ENCODE measurements at places on chromosomes 16 and 17.
A peak's percentile ranks its signal among the peaks of the same experiment; 100 is the strongest.

DNA sequence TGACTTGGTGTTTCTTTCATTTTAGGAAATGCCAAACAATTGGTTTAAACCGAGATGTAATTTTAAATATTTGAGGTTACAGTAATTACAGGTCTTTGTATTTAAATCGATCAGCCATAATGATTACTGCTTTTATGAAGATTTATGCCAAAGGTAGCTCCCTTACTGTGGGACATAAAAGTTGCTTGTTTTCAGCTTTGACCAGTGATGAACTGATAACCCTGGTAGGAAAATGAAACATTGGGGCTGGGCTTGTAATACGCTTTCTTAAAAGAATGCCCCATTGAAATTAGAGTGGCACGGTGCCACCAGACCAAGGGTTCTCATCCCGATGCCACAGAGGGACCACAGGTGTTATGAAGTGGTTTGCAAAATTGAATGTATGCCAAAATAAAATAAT is 7.3 kb downstream of the TNRC6A start:
- DNase-seq = peak; percentile 73

GRCh38 chr17:73489333-73489732 is 154.9 kb downstream of the SDK2 start:
- peak; percentile 24 for DNase-seq

GRCh38 chr17:29591737-29592608 is 959 bp upstream of the ANKRD13B start:
- DNase-seq = peak; percentile 97

- DNase-seq = no peak
These were observed 35.6 kb downstream of the FBXL20 start for GRCh38 chr17:39365872-39366271.

GRCh38 chr17:47254403-47254943 is 846 bp downstream of the ITGB3 start:
- DNase-seq = peak; percentile 44

DNA sequence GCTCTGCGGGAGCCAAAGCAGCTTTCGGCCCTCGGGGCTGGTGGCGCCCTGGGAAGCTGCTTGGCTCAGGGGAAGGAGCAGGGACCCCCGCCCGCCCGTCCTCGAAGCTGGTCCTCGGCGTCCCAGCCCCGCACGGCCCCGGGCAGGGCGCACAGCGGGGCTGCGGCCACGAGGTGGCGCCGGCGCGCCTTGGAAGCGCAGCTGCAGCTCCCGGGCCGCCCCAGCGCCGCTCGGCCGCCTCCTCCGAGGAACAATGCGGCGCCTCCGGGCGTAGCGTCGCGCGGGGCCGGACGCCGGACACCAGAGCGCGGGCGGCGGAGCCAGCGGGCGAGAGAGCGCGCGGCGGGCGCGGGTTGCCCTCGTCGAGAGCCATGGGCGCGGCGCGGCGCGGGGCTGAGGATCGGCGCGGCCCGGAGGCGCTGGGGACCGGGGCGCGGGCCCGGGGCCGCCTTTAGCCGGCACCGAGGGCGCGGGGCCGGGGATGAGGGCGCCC is at the start of gene MGAT5B:
TSS of gene MGAT5B (plus strand) at position 229 of the 493 bp plus-strand sequence. CDS start 626 bp downstream, outside the sequence.
- DNase-seq = peak; percentile 95

DNA sequence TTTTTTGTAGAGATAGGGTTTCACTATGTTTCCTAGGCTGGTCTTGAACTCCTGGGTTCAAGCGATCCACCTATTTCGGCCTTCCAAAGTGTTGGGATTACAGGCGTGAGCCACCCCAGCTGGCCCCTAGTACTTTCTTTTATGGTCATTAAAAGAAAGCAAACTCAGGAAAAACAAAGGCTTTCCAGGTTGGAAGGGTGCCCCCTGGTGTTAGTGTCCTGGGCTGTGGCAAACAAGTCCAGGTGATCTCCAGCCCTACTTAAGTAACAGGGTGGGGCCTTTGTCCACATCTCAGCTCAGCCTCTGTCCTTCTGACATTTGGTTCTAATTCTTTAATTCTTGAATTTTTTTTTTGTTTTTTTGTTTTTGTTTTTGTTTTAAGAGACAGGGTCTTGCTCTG is 6.9 kb downstream of the IGFBP4 start:
- DNase-seq = peak; percentile 64

DNA sequence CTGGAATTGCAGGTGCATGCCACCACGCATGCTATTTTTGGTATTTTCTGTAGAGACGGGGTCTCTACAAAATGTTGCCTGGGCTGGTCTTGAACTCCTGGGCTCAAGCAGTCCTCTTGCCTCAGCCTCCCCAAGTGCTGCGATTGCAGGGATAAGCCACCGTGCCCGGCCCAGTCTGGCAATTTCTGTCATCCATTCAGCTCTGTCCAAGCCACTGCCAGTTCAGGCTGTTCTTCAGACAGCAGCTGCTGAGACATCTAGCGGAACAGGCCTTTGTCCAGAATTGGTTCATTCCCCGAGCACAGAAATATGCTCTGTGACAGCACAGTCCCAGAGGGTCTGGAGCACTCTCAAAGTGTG is 5.4 kb downstream of the SLC47A1 start:
- DNase-seq = no peak

GRCh38 chr17:67470163-67470562 is 93.1 kb downstream of the PITPNC1 start:
- no peak for DNase-seq

DNA sequence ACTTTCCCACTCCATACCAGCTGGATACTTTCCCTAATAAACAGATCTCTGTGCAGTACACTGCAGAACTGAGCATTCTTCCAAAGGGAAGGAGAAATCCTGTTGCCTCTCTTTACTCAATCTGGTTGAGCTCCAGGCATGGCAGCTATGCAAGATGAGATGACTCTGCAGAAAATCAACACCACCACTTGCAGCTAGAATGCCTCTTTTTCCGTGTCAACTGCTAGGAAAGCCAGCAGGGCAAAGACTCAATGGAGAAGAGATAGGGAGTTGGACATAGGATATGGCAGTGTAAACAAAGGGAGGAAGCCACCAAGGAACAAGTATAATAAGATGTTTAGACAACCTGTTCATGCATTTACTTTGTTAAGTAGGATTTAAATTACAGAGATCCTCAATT is 40.4 kb upstream of the CORO6 start:
- DNase-seq = peak; percentile 89

GRCh38 chr16:10081201-10081940 is 100.9 kb downstream of the GRIN2A start:
- DNase-seq = no peak

GRCh38 chr16:24007391-24007790 is 171.6 kb downstream of the PRKCB start:
- DNase-seq = peak; percentile 60

DNA sequence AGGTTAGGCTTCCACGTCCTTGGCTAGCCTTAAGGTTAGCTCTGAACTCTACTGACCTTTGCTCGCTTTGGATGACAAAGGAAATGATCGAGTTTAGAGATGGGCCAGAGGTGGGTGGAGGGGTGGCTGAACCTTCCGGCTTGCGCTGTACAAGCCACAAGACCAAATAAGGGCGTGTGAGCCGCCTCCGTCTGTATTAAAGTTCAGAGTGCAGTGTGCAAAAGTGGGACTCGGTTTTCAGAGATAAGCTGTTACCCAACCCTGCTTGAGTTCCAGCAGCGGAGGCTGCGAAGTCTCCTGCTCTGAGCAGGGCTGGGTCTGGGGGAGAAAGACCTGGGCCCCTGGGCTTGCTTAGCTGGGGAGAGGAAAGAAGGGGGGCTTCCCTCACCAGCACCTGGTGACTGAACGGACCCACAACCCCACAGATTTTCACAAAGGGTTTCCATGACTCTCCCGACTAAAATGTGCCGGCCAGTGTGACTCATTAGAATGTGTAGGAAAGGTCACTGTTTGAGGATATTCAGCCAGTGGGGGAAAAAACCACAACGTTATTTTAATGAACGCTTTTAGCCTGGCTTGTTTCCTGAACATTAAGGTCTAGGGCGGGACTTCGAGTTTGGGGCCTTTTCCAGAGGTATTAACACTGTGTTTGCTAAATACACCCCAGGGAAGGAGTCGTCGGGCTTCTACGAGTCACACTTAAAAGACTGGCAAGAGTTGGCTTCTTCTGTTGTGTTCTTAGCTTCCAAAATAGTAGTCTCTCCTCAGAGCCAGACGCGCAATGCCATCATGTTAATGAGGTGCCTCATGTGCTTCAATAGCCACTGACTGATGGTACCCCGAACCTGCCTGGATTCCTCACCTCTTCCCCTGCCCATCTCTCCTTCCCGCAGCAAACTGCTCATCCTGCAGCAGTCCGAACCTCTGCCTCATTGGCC is 67.0 kb downstream of the CENPV start:
- no peak for DNase-seq

GRCh38 chr17:80117491-80118401 is 16.4 kb downstream of the GAA start:
- DNase-seq = no peak

- no peak for DNase-seq
These were observed 9.3 kb downstream of the PDF start for GRCh38 chr16:69321080-69321479.

DNA sequence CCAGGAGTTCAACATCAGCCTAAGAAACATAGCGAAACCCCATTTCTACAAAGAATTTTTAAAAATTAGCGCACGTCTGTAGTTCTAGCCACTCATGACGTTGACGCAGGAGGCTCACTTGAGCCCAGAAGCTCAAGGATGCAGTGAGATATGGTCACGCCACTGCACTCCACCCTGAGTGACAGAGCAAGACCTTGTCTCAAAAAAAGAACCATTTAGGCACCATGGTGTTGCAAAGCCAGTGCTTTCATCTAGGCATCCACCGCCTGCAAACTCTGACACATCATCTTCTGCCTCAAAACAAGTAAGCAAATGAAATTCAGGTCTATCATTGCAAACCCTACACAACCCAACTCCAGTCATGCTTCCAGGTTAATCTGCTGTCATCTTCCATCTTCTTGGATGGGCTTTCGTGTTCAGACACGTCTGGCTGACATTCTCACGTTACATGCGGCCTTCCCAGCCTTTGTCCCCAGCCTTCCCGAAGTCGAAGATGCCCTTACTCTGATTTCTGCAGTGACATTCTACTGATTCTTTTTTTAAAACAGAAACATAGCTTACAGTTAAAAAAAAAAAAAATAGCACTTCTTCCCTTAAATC is 8.9 kb downstream of the ANKRD11 start:
- DNase-seq = peak; percentile 6

- peak; percentile 20 for DNase-seq
These were observed 665.2 kb upstream of the CDH8 start for GRCh38 chr16:62701426-62701825.

GRCh38 chr17:38320482-38320881 is 23.3 kb downstream of the GPR179 start:
- no peak for DNase-seq

DNA sequence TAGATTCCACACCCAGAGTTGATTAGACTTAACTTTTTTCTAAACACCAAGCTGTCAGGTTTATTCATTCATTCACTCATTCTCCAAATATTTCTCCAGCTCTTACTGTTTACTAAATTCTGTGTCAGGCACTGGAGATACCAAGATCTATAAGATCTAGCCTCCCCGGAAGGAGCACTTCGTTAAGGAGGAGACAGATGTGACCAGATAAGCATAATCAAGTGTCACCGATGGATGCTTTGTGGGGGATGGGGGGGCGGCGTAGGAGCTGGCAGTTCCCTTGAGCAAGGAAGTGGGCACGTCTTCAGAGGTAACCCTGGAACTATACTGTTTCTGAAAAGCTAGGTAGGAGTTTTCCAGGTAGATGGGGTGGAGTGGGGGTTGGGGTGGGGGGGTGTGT is 3.8 kb upstream of the RPL26 start:
- DNase-seq = no peak

GRCh38 chr17:40675905-40676304 is 10.9 kb upstream of the KRT222 start:
- DNase-seq = no peak

DNA sequence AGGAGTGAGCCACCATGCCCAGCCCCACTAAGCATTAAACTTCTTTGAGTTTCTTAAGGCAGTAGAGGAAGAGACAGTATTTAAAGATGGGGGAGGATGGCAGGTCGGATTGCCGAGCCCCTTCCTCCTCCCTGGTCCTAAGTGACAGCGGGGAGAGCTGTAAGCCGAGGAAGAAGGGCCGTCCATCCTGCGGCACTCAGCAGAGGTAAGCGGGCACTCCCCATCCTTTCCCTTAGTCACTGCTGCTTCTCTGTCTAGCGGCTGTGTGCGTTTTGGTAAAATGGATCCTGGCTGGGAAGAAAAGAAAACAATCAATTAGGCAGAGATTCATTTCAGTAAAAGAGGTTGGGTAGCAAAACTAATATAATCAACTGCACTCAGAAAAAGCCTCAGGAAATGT is 13.9 kb downstream of the DNAAF1 start:
- peak; percentile 34 for DNase-seq

DNA sequence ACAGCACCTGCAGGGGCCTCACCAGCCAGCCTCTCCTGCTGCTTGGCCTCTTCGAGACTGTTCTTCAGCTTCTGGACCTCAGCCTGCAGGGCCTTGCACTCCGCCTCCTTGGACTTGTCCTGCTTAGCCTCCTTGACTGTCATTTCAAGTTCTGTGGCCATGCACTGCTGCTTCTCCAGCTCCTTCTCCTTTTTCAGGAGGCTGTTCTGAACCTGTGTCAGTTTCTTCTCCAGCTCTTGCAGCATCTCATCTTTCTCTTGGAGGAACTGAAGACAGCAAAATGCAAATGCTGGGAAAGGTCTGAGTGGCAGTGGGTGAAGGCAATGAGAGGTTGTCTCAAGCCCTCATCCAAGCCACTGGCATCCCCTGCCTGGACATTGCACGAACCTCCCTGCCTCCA is 39.1 kb downstream of the DHX38 start:
- no peak for DNase-seq

DNA sequence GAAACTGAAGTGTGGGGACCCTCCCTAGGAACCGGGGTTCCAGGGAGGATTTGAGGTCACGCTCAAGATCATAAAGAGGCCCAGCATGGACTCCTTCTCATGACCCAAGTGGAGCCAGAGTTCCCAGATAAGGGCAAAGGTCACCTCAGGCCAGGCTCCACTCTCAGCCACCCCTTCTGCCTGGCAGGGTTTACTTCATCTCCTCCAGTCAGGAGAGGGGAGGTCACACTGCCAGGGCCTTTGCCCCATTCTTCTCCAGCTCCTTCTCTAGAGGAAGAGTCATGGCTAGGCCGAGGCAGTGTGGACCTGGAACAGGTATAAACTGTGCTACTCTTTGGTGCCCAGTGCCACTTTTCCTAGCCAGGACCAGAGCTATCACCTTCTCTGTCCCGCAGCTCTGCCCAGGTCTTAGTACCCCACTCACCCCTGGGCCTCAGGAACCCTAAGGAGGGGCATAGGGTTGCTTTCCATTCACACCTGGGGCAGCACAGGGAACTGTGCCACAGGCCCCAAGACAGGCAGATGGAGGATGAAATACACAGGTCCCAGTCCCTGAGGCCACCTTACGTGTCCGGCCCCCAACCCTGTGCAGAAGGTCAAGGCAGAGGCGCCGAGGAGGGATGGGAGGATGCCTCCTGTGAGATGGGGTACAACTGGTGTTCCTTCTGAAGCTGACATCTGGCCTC is 879 bp upstream of the ACSF2 start:
- no peak for DNase-seq

DNA sequence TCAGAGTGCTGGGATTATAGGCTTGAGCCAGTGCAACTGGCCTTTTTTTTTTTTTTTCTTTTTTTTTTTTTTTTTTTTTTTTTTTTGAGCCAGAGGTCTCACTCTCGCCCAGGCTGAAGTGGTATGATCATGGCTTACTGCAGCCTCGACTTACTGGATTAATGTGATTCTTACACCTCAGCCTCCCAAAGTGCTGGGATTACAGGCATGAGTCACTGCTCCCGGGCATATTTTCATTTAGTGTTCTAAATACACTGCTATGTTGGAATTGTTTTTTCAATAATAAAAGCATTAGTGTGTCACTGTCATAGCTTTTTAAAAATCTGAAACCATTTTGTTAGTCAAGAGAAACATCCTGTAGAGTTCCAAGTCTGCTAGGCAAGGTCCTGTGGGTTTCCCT is 40.3 kb downstream of the NDE1 start:
- no peak for DNase-seq

Measured in NCI-H69 (cell line).